ENCODE measurements at places on chromosomes 1 and 21.

DNA sequence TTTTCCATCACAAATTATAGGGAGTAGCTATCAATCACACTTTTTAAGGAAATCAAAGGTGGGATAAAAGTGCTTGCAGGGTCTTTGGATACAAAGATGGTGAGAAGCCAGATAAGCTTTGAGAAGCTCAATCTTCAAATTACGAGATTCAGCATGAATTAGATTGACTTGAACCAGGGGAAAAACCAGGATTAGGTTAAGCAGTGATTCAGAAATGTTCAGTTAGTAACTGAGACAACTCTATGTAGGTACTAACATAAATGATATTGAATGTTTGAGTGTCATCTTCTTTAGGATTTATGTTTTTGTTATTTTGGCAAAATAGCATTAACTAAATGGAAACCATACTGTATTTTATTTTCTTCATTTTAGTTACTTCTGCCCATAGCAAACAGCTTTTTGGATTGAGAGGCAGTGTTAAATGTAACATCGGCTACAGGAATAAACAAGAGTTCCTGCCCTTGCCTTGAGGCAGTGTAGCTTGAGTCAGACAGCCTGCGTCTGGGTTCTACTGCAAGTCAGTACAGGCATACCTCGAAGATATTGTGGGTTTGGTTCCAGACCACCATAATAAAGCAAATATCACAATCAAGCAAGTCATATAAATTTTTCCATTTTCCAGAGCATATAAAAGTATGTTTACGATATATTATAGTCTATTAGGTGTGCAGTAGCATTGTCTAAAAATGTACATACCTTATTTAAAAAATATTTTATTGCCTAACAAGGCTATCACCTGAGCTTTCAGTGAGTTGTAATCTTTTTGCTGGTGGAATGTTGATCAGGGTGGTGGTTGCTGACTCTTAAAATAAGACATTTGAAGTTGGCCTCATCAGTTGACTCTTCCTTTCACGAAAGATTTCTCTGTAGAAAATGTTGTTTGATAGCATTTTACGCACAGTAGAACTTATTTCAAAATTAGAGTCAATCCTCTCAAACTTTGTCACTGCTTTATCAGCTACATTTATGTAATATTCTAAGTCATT is 36.9 kb upstream of the BACH1 start:
- DNase-seq: no peak

- DNase-seq: no peak
Observed at GRCh38 chr21:33980276-33980916, 64.8 kb upstream of the ATP5PO start.

DNA sequence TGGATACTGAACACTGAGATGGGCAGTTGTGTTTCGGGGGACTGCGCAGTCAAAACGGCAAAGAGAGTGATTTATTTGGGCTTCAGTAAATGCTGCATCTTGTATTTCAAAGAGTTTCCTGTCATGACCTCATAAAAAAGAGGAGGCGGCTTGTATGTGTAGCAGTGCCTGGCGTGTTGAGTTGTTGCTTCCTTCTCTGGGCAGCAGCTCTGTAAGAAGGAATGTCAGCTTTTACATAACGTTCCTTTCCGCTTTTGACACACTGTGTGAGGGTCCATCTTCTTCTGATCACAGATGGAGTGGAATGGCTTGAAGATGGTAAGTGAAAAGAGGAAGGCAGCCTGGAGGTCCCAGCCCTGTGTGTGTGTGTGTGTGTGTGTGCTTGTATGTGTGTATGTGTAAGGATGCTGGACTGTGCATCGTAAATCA is 941 bp downstream of the ELAVL4 start:
- no peak for DNase-seq

DNA sequence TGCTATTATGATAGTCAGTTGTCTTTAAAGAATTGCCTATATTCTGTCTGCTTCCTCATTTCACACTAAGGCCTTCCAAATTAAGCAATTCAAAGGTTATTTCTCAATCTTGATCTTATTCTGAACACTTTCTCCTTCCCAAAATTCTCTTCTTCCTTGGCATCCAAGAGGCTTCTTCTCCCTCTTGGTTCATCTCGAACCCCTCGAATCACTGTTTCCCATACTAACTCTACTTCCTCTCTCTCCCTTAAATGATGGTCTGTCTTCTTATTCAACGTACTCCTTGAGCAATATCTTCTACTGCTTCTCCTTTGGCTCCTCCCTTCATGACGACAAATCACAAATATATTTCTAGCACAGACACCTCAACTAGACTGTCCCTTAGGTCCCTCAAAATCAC is 4.5 kb downstream of the COPA start:
- DNase-seq: no peak

DNA sequence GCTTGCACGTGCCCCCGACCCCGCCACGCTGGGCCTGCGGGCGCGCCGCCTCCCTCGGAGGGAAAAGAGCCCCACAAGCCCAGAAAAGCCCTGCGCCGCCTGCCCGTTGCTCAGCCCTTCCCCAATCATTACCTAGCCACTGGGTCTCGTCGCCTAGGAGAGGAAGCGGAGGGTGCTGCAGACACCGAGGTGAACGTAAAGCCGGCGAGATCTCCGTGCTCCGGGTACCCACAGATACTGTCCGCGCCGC is at the start of gene ENO1:
ENO1 (minus strand) TSS at position 239 of the 250 bp plus-strand sequence. CDS start 3,778 bp downstream, outside the sequence.
- no peak for DNase-seq

DNA sequence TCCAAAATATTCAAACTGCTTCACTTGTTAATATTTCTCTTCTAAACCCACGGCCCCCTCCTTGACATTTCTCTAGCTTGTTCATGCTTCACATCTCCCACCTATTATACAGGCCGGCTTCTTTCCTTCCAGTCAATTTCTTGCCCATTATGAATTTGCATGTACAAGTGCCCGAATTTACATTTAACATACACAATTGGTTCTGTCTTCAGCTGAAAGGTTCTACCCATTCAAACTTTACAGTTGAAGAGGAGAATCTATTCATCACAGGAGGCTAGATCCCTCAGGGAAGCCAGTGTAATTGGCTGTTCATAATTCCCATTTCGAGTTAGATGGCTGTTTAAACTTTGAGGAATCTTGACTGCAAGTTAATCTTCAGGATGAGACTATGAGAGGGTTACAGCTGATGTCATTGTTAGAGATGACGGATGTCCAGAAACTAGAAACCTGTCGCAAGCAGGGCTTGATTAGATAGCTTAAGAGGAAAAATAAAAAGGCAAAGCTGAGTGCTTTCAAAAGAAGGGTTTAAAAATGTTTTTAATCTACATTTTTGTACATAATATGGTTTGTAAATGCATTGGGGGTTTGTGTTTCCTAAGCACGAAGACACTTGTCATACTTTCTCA is 157.0 kb downstream of the ADSS2 start:
- DNase-seq: no peak

GRCh38 chr1:8903908-8904650 is 25.6 kb upstream of the ENO1 start:
- no peak for DNase-seq

DNA sequence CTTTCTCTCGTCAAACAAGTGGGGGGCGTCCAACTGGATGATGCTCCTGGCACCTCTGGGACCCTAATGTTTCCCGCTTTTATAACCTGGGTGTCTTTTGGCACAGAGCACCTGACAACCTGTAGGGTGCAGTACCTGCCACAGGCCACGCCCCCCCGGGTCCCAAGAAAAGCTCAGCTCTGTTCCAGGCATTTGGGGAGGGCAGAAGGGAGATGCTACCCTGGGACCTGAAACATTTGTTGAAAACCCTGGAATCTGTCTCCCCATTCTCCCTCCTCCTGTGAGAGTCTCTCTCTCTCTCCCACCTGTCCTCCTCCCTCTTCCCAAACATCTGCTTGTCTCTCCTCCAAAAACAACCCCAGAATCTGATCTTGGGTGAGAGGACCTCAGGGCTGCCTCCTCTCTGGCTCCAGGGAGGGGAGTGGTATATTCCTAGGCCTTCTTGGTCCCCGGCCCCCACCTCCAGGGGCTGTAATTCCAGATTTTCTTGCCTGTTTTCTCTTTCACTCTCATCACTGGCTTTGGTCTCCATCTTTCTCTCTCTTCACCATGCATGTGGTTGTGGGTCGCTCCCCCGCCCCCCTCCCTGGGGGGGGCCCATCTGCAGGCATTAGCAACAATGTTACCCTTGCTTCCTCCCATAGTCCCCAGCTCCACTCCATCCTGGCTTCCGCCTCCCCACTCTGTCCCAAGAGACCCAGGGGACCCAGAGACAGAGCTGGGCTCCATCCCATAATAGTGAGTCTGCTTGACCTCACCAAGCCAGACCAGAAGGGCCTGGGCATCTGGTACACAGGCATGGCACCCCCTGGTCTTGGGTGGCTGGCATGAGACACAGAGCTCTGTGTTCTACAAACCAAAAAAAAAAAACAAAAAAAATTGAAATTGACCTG is 4.1 kb downstream of the AHDC1 start:
- no peak for DNase-seq

DNA sequence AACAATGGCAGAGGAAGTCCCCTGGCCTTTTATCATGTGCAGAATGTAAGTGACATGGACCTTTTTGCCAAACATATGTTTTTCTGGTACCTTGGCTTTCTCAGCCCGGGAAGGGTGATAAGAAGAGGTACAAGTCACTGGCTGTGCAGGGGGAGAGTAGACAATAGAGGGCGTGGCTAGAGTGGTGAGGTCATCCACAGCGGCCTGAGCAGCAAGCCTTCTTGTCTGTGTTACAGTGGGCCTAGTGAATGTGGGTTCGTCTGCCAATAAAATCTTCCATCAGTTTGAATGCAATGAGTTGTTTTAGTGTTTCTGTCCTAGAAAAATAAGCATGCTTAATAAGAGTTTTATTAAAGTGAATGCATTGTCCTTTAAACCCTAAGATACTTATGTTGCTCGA is 59.0 kb upstream of the PGD start:
- DNase-seq: no peak

- no peak for DNase-seq
Observed at GRCh38 chr1:55689800-55690199, 474.6 kb upstream of the USP24 start.

DNA sequence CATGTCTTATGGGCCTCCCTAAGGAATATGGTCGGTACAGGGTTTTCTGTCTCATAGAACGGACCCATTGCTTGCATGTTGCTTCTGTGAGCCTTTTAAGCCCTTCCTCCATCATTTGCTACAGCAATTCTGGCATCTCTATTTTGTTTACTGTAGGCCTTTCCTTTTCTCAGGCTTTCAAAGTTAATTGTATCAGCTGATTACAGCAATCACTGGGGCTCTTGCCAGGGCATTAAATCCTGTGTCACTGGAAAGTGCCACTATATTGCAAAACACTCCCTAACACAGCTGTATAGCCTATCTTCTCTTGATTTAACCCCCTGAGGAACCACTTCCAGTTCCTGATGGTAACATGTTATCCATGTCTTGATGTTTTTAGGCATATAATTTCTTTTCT is 156.5 kb downstream of the PDE4B start:
- DNase-seq: no peak

- DNase-seq: no peak
Observed at GRCh38 chr21:38349111-38349746, 92.4 kb downstream of the KCNJ15 start.

- no peak for DNase-seq
Observed at GRCh38 chr21:43201491-43201890, 32.7 kb downstream of the CRYAA start.

DNA sequence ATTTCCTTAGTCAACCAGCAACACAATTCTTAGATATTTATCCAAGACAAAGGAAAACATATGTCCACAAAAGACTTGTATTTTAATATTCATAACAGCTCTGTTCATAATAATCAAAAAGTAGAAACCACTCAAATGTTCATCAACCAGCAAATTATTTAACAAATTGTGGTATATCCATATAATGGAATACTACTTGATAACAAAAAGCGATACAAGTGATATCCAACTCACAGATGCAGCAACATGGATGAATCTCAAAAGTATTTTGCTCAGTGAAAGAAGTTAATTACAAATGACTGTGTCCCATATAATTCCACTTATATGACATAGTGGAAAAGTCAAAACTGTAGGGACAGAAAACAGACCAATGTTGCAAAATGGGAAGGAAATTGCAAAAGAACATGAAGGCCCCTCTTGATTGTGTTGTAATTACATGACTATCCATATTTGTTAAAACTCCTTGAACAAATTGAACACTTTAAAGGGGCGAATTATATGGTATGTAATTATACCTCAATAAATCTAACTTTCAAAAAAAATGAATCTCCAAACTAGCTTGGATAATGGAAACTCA is 116.9 kb downstream of the EDEM3 start:
- no peak for DNase-seq

DNA sequence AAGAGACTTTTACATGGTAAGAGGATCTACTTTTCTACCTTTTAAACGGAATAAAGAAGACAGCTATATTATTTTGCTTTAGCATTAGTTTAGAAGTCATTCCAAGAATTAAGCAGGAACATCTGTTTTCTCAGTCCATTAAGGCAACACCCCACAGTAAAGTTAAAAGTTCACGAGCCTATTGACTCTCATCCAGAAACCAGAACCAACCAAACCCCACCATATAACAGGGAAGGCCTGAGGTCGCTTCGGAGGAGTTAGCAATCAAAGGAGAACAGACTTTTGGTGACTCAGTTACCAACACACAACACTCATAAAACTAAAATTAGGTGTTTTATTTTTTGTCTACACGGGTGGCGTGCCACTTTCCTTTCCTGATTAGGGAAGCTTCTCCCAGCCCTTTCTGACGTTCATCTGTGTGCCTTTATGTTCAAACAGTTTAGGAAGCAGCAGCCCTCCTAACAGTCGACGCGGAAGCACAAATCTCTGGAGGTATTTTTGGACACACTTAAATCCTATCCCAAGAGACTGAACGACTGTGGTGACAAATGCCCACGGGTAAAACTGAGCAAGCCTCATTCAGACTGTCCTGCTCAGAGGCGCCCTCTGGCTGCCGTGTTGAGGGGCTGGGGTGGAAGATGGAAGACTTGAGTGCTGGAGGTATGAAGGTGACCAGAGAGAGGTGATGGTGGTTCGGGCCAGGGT is 8.6 kb upstream of the PLA2G2C start:
- DNase-seq: peak; percentile 51

GRCh38 chr1:51210055-51210454 is 26.0 kb upstream of the RNF11 start:
- no peak for DNase-seq

All from stimulated activated CD8-positive, alpha-beta memory T cell treated with anti-CD3 and anti-CD28 coated beads, Interleukin-7, amount 100 ng/mL, for 1 hour (primary cell).